ENCODE measurements at places on chromosomes 3 and 15.

- no peak for DNase-seq
Measured at GRCh38 chr15:77085297-77085696, 14.4 kb upstream of the TSPAN3 start.

DNA sequence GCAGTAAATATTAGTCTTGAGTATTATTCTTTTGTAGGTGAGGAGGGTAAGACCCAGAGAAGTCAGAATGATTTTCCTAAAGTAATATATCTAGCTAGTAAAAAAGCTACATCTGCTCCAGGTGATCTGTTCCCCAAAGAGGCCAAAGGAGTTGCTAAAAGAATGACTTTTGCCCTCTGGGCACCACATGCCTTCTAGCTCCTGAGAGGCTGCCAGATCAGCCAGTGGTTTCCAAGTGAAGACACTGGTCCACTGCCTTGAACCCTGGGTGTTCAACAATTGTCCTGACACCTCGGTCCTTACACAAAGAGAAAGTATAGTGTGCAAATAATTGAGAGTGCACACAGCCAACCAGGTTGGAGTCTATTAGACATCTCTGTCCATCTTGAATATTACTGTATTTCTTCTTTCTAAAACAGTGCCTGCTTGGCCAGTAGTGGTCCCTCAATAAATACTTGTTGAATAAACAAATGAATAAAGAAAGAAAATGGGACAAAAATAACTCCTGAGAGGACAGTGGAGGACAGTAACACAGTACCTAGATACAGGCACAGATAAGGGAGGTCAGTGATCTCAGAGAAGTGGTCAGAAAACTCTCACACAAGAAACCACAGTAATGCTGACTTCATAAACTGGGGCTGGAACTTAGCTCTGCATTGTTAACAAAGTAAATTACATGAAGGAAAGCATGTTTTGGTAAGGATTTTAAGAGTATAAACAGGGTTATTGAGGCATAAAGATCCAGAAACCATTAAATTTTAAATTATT lies 56.6 kb upstream of the CSTA start:
- no peak for DNase-seq

DNA sequence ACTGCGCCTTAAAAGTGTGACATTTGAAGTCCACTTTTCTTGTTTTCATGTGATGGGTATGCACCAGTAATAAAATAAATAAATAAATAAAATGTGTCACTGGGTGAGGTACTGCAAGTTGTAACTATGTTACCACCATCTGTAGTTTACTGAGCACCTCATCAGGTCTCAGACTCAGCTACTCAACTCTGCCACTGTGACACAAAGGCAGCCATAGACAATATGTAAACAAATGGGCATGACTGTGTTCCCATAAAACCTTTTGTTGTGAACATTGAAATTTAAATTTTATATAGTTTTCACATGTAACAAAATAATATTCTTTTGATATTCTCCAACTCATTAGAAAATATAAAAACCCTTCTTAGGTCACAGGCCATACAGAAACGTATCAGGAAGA lies 120.1 kb downstream of the DNAJB8 start:
- no peak for DNase-seq

- DNase-seq = no peak
Measured at GRCh38 chr3:195790901-195791300, 20.8 kb downstream of the MUC4 start.

- no peak for DNase-seq
Measured at GRCh38 chr3:8505621-8506020, 4.0 kb downstream of the LMCD1 start.

DNA sequence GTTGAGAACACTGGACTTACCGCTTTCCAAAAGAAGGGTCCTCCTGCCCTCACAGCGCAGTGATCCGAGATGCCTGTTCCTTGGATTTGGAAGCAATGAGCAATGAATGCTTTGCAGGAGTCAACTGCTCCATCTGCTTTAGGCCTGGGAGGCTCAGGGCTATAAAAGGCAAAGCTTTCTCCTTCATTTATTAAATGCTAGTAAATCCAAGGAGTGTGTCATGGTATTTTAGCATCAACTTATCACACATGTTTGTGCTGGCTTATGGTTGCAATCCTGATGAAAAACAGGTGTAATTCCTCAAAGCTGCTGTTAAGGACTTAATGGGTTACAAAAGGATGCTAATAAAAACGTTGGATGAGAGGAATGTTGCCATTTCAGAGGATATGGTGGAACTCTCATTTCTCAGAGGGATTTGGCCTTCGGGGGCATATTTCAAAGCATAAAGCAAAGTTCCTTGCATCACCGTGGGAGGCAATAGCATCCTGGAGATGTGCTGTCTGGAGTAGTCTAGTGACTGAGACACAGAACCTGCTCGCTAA lies 158.5 kb upstream of the TPM1 start:
- DNase-seq = no peak

DNA sequence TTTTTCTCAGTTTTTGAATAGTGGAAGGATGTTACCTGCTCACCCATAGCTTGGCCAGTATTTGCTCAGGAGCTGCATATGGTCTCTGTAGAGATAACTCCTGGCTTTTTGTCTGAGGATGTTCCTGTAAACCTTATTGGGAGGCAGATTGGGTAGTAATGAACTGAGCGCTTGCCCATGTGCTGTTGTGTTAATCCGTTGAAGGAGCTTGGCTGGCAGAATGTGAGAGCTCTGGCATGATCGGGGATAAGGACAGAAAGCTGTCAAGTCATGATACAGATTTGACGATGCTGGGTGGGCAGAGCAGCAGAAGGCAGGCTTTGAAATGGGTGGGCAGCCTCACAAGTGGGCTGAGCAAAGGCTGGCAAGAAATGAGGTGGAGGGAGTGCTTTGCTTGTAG lies 27.4 kb downstream of the SH3GL3 start:
- DNase-seq = peak; percentile 6

- no peak for DNase-seq
Measured at GRCh38 chr3:135460273-135460672, 505.3 kb upstream of the PPP2R3A start.

GRCh38 chr3:176505878-176506621 lies 691.2 kb downstream of the TBL1XR1 start:
- DNase-seq = peak; percentile 45

DNA sequence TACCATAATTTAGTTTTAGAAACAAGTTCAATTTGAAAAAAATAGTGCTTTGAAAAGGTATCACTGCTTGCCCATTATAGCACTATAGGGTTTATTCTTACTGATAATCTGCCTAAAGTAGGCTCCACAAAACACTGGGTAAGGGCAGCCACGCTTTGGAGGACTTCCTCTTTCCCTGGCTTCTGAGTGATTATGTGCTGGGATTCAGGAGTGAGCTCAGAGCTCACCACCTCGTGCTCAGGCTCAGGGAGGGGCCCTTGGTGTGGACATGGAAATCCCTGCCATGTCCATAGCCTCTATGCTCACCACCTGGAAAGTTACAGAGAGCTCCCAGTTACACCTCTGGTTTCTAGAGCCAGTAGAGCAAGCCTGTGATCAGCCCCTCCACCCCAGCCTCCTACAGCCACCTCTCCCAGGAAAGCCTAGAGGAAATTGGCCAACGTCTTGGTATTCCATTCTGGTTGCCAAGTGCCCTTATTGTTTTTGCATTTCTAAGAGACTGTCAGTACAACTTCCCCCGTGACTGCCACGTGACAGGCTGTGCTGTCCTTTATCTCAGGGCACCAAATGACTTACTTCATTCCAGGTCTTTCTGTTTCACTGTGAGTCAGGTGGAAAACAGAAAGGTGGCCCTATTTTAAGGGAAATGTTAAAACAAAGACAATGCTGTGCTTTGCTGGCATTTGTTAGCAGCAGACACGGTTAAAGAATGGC lies 316.0 kb downstream of the RORA start:
- DNase-seq = no peak

DNA sequence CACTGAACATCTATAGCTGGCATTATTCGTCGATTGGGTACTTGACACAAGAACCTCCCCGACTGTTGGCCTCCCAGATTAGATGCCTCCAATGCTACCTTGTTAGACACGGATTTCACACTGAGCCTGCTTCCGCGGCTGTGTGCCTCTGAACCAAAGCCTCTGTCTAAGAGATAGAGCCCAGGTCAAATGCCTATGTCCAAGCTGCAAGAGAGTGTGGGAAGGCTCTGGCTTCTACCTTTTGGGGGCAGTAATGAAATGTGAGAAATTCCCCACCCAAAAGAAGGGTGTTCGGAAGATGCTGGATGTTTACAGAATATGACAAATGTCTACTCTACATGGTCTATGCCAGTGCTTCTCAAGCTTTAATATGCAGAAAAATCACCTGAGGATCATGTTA lies 2.0 kb upstream of the RPUSD2 start:
- DNase-seq = no peak

GRCh38 chr3:135078283-135078682 lies 283.2 kb downstream of the EPHB1 start:
- DNase-seq = no peak

- DNase-seq = no peak
Measured at GRCh38 chr15:77342807-77343206, 77.1 kb downstream of the PEAK1 start.

DNA sequence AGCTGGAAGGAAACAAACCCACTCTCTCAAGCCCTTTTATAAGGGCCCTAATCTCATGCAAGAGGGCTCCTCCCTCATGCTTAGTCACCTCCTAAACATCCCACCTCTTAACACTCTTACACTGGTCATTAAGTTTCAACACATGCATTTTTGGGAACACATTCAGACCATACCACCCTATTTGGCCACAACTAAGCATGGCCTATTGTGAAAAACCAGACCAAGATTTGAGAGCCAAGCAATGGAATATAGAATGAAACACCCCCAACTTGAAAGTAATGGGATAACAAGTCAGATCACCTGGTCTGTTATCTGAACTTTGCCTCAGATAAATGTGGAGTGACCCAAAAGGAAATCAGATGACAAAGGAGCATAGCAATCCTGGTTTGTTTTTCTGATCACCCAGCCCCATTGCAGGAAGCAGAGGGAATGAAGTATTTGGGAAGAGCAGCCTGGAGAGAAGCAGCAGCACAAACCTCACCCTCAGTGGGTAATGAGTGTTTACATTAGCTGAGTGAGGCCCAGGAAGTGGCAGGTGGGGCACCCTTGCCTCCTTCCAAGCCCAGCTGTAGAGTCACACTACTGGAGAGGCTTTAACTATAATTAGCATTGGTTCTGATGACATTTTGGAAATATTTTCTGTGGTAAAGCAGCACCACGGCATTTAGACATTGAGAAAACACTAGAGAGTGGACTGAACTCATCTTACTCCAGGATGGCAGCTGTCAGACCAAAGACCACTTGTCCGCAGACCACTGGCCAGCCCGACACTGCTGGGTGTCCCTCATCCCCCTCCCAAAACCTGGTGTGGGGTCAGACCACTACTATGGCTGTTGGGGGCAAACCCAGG lies 48.8 kb upstream of the PRTG start:
- DNase-seq = no peak

- no peak for DNase-seq
Measured at GRCh38 chr3:188884299-188885043, 287.3 kb upstream of the TPRG1 start.

DNA sequence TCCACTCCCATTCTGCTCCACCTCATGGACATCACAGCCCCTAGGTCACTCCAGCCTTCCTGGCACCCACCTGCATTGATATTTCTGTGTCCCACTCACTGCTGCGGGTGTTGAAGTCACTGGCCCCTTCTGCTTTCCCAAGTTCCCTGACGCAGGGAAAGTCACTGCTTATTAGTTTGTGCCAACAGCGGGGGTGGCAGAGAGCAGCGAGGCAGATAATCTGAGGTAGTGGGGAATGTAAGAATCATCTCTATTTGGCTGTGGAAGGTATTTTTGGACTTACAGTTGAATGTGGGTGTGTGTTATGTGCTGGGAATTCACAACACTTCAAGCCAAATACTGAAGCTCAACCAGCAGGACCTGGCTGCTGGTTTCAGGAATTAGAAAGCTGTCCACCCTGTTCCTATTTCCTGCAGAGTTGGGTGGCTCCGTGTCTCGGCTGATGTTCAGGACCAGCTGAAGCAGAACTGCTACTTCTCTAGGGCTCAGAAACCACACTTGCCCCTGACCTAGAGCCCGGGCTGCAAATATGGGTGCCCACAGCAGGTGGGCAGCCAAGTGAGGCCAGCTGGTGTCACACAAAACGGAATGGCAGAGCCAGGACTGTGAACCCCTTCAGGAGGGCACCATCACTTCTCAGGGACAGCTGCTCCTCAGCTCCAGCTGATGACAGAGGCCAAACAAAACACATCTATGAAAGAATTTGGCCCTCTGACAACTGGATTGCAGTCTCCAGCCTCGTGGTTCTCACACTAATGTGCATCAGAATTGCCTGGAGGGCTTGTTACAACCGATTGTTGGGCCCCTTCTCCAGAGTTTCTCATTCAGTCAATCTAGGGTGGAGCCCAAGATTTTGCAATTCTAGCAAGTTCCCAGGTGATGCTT lies 57.7 kb downstream of the SEMA5B start:
- no peak for DNase-seq

- no peak for DNase-seq
Measured at GRCh38 chr3:108897883-108898282, 55.8 kb downstream of the GUCA1C start.

GRCh38 chr3:155026999-155027591 lies 53.0 kb upstream of the MME start:
- peak; percentile 37 for DNase-seq

GRCh38 chr15:82263350-82263749 lies 732 bp downstream of the SAXO2 start:
- DNase-seq = peak; percentile 1

GRCh38 chr15:41794081-41794480 lies 19.8 kb downstream of the MAPKBP1 start:
- DNase-seq = no peak

DNA sequence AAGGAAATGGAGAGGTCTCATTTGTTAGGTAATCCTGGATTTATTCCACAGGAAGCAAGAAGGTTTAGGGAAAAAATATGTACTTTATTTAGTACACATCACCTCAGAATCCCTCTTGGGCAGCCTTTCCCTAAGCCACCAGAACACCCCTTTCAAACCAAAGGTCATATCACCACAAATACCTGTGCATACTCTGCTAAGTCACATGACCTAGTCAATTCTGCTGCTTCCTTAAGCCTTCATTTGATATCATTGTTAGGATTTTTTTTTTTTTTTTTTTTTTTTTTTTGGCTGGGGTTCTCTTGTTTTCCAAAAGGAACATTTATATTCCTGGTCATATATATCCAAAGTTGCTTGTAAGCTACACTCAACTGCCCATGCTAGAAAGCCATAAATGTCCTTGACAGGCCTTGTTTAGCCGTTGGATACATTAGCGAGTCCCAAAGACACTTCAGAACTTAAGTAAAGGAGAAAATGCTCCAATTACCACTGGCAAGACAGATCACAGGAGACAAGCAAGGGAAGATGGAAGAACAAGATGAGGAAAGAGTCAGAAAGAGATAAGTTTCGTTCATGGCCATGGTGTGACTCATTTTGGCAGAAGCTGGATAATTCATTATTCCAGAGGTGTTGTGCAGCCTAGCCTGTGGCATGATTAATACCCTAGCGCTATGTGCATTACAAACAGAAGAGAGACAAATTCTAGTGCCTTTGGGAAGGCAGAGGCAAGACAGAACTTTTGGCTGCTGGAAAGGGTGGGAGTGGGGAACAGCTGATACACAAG lies 155.6 kb upstream of the SLC2A2 start:
- DNase-seq = no peak

All from brain (organoid and tissue), 16 donors.